Ovary (tissue), 10 donors: ENCODE measurements at places on chromosomes 3 and 15. TPM values are rescaled to one million over a fixed set of nuclear protein-coding genes. Genes with fewer than 3 reads are reported as not detected.

SSR3 gene
- total RNA-seq = 161 TPM

DNA sequence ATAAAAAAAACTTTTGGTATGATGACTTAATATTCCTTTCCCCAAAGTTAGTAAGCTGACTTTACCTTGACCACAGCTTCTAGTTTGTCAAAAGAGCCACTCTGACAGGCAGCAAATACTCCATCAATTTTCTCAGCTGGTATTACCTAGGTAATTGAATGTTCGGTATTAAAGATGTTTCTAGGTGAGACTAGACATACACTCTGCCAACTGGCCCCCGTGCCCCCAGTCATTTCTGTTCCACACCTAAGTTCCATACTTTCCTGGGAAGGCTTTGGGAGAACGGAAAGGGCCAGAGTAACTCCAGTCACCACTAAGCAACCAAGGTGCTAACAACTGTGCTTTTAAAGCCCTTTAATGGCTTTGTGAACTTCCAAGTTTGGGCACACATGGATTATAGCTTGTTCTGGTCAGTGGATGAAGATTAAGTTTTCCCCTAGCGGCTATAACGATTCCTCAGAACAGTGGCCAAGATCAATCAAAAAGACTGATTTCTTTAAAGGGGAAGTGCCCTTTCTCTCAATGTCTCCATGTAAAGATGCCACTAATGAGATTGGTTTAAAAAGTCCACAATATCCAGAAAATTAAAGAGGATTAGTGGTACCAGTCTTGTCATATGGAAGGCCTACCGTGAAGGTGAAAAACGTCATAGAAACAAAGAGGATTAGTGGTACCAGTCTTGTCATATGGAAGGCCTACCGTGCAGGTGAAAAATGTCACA, 7.0 kb downstream of the EIF4A2 start:
- H3K27ac ChIP-seq = no peak overlapping the region
- DNase-seq = no peak
- no peaks in the 10 kb centered on the region for H3K27me3 ChIP-seq
- H3K36me3 ChIP-seq = no peaks in the 10 kb centered on the region
- peaks cover 8% of the 10 kb centered on the region for H3K4me1 ChIP-seq

DNA sequence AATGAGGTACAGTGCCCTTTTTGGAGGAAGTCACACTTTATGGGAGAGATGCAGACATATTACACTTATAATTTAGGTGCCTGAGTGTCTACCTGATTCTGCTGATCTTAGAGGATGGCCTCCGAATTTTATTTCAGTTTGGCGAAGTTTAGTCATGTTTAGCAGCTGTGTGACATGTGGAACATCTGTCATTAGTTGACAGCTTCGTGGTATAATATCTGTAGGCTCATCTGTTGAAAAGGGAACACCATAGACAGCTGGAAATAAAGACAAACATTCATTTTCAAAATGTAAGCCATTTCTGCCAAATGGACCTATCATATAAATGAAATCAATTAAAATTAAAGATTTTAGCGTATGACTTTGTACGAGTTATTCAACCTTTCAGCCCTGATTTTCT, 165.4 kb downstream of the CFAP20DC start:
- H3K27me3 ChIP-seq = no peaks in the 10 kb centered on the region
- no peak for DNase-seq
- no peaks in the 10 kb centered on the region for H3K4me1 ChIP-seq
- H3K36me3 ChIP-seq = no peaks in the 10 kb centered on the region
- no peak overlapping the region for H3K4me3 ChIP-seq

- no peak for DNase-seq
- H3K4me3 ChIP-seq = no peak overlapping the region
- no peaks in the 10 kb centered on the region for H3K27me3 ChIP-seq
- H3K36me3 ChIP-seq = no peaks in the 10 kb centered on the region
These were observed 113.8 kb upstream of the P2RY1 start for GRCh38 chr3:152720951-152721718.

DNA sequence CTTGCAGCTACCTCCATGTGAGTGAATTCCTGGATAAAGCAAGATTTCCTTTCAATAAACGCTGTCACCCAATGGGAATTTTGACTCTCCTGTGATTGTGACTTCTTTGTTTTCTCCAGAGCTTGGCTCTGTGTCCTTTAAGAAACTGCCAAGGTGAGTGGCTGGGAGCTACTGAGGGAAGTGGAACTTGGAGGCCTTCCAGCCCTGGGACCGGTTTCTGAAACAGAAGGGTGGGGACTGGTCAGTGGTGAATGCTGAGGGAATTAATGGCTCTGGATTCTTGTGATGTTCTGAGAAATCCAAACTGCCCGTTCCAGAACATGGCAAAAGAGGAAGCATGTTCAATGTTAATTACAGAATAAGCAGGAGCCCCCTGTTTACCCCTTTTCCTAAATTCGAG, 41.1 kb upstream of the MYZAP start:
- no peak overlapping the region for H3K4me3 ChIP-seq
- no peaks in the 10 kb centered on the region for H3K27me3 ChIP-seq
- DNase-seq = no peak
